C1 segment of cervical spinal cord (tissue), 14 donors: ENCODE measurements at places on chromosomes 12 and 14.

DNA sequence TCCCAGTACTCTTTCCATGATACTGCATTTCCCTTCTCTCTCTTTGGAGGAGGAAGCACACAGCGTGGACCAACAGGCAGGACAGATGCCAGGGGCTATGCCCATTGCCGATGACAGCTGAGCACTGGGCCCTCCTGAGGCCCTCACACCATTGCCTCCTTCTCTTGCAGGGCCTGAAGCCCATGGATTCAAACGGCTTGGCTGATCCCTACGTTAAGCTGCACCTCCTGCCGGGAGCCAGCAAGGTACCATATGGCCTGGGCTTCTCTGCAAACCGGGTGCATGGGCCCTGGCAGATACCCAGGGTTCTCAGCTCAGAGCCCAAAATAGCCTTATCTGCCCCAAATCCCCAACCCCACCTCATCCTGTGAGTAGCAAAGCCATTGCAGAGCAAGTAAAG is 25.2 kb upstream of the OAS1 start:
- DNase-seq = no peak

DNA sequence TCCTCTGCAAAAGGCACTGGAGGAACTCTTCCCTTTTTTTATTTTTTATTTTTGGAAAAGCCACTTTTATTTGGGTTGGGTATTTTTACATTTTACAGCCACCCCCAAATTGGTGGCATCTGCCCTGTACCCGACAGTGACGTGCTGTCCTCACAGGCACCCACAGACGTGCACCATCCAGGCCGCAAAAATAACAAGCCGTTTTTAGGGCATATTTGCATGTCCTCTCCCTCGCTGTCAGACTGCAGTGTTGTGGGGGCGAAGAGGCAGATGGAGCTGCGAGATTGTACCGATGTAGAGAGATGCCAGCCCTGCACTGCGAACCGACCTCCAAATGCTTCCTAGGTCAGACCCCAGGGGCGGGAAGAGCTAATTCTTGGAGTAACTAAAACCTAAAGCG is 12.2 kb downstream of the JDP2 start:
- DNase-seq = no peak

- DNase-seq = no peak
Measured at GRCh38 chr12:97921979-97922722, 459.5 kb downstream of the RMST start.

- no peak for DNase-seq
Measured at GRCh38 chr12:115491511-115492250, 785.8 kb downstream of the MED13L start.

DNA sequence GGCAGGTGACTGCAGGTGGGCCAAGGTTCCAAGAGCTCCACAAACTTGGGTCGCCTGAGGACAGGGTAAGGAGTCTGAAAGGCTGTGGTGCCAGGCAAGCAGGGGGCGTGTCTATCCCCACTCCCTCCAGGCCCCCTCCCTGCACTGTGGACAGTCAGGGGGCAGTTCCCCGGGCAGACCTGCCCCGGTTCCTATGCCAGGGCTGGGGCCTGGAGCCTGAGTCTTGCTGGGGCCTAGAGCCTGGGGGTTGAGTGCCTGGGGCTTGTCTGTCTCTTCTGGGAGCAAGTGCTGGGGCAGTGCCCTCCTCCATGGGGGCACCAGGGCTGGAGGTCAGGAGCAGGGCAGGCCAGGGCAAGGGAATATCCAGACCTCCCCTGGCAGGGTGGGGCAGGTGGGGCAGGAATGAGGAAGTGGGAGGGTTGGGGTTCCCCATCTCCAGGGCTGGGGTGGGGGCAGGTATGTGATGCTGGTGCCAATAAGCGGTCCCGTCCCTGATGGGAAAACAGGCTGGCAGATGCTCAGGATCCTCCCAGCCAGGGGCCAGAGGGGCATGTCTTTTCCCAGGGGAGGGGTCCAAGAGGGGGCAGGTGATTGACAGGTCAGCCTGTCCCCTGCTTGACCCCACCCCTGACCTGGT is 11.9 kb upstream of the TNFAIP2 start:
- DNase-seq = no peak

GRCh38 chr14:28782301-28782700 is 15.7 kb downstream of the FOXG1 start:
- DNase-seq = no peak

DNA sequence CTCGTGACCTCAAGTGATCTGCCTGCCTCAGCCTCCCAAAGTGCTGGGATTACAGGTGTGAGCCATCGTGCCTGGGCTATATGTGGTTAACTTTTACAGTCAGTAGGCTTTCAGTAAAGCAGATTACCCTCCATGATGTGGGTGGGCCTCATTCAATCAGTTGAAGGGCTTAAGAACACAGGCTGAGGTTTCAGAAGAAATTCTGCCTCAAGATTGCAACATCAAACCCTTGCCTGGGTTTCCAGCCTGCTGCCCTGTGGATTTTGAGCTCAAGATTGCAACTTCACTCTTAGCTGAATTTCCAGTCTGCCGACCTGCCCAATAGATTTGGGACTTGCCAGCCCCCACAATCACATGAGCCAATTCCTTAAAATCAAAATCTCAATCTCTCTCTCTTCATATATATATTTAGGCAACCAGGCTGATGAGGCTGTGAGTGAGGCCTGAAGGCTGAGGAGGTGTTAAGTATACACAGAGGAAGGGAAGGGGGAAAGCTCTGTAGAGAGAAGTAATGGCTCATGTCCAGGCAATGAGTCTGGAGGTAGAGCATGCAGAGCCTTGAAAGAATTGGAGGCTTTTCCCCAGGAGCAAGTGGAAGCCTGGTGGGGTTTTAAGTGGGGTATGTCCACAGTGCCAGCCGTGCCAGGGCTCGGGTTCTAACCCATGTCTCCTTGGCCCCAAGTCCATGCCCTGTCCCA is 33.3 kb upstream of the ACTN1 start:
- DNase-seq = no peak
